ENCODE measurements at places on chromosomes 7 and 10. TPM values are rescaled to one million over a fixed set of nuclear protein-coding genes. Genes with fewer than 3 reads are reported as not detected.

The FAM20C gene
- 34.0 TPM for total RNA-seq

The TFR2 gene
- 4.8 TPM for total RNA-seq

The ABCC2 gene
- 132 TPM for total RNA-seq

The CDHR3 gene
- 8.7 TPM for total RNA-seq

DNA sequence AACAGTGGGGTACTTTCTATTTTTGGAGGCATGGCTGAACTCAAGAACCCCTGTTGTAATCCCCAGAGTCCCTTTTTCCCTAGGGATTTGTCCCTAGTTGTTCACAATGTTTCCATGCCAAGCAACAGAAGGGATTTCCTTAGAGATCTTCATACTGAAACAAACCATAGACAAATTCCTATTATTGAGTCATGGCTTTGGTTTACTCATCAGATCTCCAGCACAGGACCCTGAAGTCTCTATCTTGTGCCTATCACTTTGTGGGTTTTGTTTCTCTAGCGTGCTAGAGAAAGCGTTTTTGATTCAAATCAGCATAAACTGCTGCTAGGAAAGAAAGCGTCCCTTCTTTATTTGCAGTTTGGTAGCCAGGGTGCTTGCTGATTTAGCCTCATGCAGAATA, 165.0 kb downstream of the BAMBI start:
- no peak for DNase-seq

- DNase-seq: no peak
Measured at GRCh38 chr10:42932735-42933447, 144.0 kb upstream of the RET start.

GRCh38 chr7:142896741-142897379, 11.3 kb upstream of the TRPV6 start:
- DNase-seq: no peak

GRCh38 chr10:32360884-32361283, 13.9 kb upstream of the EPC1 start:
- no peak for DNase-seq

DNA sequence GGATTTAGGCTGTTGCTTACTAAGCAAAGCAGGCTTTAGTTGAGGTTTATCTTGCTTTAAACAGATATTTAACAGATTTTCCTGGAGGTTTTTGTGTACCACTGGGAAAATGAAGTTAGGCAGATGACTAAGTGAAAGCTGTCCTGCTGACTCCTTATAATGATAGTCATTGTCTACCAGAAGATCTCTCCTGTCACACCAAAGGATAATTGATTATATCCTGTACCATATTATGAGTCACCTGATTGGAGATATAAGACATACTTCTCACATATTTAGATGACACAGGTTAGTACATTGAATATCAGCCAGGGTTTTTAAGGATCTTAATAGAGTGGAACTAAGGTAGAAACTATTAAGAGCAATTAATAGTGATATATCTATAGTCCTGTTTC, 68.4 kb downstream of the PTEN start:
- DNase-seq: no peak

GRCh38 chr10:64174666-64175255, 653.6 kb downstream of the REEP3 start:
- DNase-seq: no peak

DNA sequence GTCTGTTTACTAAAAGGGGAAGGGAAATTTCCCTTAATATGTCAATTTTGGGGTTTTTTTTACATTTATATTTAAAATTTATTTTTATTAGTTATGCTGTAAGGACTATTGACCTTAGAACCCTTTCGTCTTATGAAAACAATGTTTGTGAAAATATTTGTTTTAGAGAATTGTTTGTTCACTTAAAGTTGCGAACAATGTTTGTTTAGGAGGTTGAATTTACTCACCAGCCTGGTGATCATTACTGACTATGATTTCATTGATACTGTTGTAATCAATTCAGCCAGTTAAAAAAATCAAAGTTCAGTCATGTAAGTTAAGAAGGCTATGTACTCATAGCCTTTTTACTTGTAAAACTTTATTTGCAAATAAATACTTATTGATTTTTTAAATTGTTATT, 27.4 kb upstream of the TSPAN13 start:
- no peak for DNase-seq

DNA sequence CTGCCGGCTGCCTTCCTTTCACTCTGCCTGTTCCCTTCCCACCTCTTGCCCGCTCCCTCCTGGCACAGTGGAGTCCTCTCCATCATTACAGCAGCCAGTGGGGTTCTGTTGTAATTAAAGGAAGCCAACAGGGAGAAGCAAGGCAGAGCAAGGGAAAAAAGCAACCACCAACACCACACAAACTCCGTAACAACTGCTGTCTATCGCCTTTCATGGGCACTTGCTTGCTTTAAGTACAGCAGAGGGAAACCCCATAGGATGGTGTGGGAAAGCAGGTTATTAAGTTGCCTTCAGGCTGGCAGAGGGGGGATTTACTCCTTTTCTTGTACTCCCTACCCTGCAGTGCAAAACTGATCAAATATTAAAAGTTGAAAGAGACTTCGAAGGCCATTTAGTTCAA, 22.0 kb downstream of the SORCS3 start:
- no peak for DNase-seq

GRCh38 chr7:107934991-107935770, 44.2 kb downstream of the DLD start:
- no peak for DNase-seq

All from PC-9 (cell line).